ENCODE measurements at places on chromosomes 7 and 10. TPM values are rescaled to one million over a fixed set of nuclear protein-coding genes. Genes with fewer than 3 reads are reported as not detected.

DNA sequence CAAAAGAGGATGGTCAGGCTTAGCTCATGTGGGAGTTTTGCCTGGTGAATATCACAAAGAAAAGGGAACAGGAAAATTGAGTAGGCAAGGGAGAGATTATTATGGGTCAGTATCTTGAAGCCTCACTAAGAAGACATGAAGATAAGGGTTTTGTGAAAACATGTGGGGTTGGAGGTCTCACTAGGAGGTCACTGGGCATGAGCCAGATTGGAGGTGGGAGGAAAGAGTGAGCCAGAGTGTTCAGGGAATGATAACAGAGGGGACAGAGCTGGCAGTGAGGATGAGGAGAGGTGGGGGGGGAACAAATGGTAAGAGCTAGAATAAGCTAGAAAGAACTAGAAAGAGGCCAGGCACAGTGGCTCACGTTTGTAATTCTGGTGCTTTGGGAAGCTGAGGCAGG, 374.3 kb downstream of the GRID1 start:
- no peak for DNase-seq

DNA sequence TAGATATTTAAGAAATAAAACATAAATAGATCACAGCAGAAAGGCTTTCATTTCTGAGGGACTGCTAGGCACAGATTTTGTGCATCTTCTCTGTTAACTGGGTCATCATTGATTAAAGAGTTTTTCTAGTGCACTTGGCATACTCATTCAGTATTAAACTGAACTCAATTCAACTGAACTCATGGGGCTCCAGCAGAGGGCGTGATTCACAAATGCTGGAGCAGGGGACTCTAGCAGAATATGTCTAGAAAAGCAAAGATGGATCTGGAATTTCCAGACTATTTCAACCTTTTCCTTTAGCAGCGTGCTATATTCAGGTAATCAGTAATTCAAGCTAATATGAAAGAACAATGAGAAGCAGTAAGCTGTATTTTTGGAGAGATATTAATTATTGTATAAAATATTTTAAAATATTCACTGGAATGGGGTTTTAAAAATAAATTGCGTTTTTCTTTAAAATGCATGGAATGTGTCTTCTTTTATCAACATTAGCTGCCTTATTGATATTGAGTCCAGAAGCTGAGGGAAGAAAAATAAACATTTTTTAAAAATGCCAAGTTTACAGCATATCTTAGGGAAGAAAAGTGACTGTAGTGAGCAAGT, 296.8 kb upstream of the CACNA2D1 start:
- no peak for DNase-seq

ADAP1 gene
- 2.9 TPM for polyA plus RNA-seq

PLEKHA8 gene
- 3.1 TPM for polyA plus RNA-seq

GRCh38 chr7:1920266-1920681, 250.2 kb downstream of the ELFN1 start:
- no peak for DNase-seq

- DNase-seq: no peak
Measured at GRCh38 chr10:34370126-34370525, 445.0 kb downstream of the PARD3 start.

Measured in CD4-positive, CD25-positive, alpha-beta regulatory T cell (primary cell).